RKO (cell line): ENCODE measurements at places on chromosomes 5 and 9.

- DNase-seq: peak; percentile 25
Observed at GRCh38 chr9:79565245-79565644, 6.5 kb upstream of the TLE4 start.

DNA sequence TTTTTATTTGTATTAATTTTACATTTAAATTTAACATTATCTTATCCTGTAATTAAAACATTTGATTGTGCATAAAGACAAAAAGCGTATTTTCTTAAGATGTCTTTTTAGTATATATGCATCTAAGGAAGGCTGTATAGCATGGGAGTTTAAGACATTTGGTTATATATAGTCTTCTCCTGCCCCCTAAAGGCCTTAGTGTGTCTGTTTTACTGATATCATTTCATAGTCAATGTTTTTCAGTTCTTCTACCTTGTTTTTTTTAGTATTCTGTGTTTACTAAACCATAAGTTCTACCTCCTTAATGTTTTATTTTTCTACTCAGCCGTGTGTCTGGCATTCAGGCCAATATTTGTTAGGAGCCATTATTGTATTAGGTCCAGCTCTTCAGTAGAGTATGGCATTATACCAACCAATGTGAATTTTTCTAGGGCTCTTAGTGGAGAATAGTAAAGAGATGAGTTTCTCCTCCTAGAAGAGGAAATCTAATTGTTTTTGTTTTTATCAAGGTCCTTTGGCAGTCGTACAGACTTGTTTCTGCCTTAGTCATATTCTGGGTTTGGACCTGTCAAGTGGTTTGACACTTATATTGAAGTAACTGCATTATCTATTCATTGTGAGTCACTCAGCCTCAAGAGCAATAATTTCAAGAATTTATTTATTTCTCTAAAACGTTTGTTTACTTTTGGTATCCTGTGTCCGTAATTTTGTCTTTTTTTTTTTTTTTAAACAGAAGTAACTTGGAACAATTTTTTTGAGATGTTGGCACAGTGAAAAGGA is 74.8 kb downstream of the SLF1 start:
- DNase-seq: peak; percentile 71

DNA sequence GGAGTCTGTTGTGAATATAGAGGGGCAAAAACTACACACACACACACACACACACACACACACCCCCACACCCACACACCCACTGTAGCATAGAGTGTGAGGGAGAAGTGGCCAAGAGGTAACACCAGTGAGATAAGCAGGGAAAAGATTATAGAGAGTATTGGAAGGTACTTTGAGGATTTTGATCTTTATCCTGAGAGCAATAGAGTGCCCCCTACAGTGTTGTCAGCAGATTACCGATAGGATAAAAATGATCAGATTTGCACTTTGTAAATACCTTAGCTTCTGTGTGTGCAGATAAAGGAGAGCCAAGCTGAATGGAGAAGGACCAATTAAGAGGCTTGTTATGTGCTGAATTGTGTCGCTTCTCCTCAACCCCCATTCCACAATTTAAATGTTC is 32.3 kb downstream of the ERCC6L2 start:
- DNase-seq: no peak

GRCh38 chr9:122382901-122383850 is 12.4 kb downstream of the PTGS1 start:
- no peak for DNase-seq

DNA sequence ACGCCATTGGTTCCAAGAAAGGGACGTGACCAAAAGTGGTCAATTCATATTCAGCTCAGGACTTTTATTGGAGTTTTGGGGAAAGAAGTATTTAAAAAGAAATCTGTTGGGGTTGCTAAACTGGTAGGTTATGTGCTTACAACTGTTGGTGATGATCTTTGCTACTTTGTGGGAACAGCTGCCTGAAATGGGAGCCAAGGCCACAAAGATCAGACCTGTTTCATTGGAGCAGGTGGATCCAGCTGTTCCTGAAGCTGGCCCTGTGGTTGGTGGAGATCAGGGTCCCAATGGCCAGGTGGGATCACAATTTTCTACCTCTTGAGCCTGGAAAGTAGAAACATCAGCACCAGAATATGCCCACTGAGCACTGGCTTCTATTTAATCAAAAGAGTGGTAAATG is 144.5 kb downstream of the PSAT1 start:
- no peak for DNase-seq

GRCh38 chr9:127634021-127634420 is 21.9 kb downstream of the STXBP1 start:
- DNase-seq: no peak

GRCh38 chr9:123536455-123536868 is 180.5 kb downstream of the CRB2 start:
- no peak for DNase-seq

- DNase-seq: no peak
Observed at GRCh38 chr9:69292078-69292477, 32.9 kb upstream of the ENTREP1 start.

- no peak for DNase-seq
Observed at GRCh38 chr9:6842584-6842947, 84.8 kb downstream of the KDM4C start.

- no peak for DNase-seq
Observed at GRCh38 chr5:98791001-98791519, 17.6 kb downstream of the RGMB start.

- DNase-seq: peak; percentile 9
Observed at GRCh38 chr5:103829585-103829984, 267.0 kb upstream of the NUDT12 start.

GRCh38 chr5:149723374-149723773 is 6.7 kb upstream of the PPARGC1B start:
- DNase-seq: no peak

DNA sequence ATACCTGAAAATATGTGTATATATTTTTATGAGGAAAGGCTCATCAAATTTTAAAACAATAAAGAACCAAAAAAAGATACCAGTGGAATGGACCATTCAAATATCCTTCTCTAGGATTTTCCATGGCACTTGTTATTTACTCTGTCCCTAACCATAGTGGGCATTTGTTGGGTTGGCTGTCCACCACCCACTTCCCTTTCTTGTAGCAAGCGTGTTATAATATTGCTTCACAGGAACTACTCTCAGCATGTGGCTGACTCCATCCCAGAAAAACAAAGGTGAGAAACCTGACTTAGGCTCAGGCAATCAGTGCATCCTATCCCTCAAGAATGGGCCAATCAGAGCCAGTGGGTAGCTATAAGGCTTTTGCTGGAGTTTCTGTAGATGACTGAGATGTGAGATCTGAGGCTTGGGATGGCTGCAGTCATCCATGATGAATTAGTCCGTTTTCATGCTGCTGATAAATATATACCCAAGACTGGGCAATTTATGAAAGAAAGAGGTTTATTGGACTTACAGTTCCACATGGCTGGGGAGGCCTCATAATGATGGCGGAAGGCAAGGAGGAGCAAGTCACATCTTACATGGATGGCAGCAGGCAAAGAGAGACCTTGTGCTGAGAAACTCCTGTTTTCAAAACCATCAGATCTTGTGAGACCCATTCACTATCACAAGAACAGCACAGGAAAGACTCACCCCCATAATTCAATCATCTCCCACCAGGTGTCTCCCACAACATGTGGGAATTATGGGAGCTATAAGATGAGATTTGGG is 17.2 kb downstream of the C5orf63 start:
- DNase-seq: no peak

GRCh38 chr9:28024676-28025075 is 451.4 kb upstream of the C9orf72 start:
- no peak for DNase-seq

GRCh38 chr5:89849830-89850512 is 559.6 kb downstream of the CETN3 start:
- DNase-seq: no peak

DNA sequence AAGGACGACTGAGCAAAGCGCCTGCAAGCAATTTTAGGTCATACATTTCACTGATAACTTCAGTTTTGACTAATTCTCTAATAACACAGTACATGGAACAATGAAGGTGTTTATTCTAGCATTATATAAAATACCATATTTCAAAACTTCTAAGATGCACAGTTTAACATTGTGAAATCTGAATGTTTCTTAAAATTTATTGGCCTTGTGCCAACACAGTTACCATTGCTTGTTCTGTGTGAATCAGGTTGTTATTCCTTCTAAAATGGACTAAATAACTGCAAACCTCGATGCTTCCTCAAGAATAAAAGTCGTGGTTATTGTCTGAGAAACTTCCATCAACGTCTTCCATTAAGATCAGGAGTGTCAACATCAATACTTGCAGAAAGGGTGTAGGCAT is 8.0 kb downstream of the MCC start:
- DNase-seq: no peak

GRCh38 chr9:109182940-109183798 is 16.1 kb upstream of the FRRS1L start:
- peak; percentile 61 for DNase-seq

- peak; percentile 46 for DNase-seq
Observed at GRCh38 chr9:114674798-114675540, 7.0 kb downstream of the TEX48 start.

GRCh38 chr5:149561848-149562247 is 10.6 kb upstream of the CSNK1A1 start:
- peak; percentile 100 for DNase-seq

GRCh38 chr9:3730511-3730922 is 204.7 kb upstream of the RFX3 start:
- peak; percentile 55 for DNase-seq

GRCh38 chr9:98021306-98022040 is 35.1 kb upstream of the NANS start:
- DNase-seq: no peak

DNA sequence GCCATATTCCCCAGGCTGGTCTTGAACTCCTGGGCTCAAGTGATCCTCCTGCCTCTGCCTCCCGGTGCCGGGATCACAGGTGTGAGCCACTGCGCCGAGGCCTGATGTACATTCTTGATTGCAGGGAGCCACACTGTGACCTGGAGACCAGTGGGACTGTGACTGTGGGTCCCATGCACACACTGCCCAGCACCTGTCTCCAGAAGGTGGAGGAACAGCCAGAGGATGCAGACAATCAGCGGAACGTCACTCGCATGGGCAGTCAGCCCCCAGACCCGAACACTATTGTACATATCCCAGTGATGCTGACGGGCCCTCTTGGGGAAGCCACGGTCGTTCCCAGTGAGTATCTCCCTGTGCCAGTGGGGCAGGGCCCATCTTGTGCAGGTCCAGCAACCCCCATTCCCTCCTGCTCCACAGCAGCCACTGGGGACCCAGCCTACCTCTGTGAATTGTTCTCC is 147.3 kb downstream of the CACNA1B start:
- no peak for DNase-seq

DNA sequence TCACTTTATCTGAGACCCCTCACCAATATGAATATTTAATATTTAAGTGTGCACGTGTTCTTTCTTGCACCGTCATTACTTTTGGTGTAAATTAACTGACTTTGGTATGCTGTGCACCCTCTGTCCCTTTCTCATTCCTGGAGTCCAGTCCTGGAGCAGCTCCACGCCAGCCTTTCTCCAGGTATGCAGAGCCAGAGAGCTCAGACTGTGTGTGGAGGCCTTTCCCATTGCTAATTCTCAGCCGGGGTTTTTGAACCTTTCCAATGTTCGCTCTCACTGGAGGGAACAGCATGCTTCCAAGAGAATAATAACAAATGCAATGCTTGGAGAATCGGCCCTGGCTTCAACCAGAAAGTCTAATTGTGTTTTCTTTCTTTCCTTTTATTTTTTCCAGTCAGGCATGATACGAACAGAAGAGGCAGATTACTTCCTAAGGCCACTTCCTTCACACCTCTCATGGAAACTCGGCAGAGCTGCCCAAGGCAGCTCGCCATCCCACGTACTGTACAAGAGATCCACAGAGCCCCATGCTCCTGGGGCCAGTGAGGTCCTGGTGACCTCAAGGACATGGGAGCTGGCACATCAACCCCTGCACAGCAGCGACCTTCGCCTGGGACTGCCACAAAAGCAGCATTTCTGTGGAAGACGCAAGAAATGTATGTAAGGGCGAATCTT is 41.7 kb downstream of the ADAMTS16 start:
- no peak for DNase-seq

DNA sequence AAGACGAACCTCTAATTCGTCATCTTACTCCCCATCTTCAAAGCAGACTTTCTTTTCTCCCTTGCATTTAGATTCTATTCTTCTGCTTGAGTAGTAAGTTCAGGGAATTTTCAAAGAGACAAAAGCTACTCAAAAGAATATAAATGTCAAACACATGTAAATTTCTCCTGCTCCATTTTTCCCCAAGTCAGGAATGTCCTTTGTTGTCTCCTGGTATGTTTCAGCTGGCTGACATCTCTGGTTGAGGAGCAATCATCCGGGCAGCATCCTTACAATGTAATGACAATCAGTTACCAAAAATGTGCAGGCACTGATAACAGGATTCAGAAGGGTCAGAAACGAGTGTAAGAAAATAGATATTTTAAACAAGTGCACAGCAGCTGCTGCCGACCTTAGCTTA is 47.6 kb upstream of the PPP1R2B start:
- DNase-seq: no peak
